Pons (tissue), 1 donor: ENCODE measurements at places on chromosomes 5 and 9.

DNA sequence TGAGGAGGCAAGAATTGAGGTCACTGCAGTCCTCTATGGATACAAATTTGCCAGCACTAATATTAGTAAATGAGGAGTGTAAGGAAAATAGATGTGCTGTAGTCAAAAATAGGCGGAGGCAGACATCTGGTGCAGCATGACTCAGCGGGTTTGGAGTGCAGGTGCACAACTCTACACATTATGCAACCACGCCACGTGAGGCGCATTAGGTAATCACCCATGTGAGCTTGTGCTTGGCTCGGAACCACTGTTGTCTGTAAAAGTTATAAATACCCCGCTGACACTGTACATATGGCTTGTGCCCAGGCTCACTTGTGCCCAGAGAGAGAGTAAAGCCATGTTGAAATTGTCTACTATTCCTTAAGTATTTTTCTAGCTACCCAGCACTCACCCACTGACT, 623.5 kb upstream of the NUDT12 start:
- DNase-seq = no peak

- DNase-seq = no peak
Observed at GRCh38 chr5:16135003-16135402, 44.6 kb downstream of the MARCHF11 start.

GRCh38 chr9:101465326-101465915, 29.8 kb upstream of the ALDOB start:
- peak; percentile 90 for DNase-seq

DNA sequence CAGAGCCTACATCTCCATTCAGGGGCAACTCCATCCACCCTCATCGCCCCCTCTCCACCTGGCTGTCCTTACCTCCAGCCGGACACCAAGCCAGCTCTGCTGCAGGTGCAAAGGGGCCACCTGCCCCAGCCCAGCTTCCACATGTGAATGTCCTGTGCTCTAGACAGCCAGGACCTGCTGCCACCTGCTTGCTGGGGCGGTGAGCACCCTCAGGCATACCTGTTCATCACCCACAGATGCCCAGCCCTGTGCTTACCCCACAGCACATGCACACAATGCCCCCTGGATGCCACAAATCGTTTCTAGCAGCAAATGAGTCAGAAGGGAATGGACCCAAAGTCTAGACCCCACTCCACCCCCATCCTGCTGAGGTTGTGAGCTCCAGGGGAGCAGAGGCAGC, 13.3 kb upstream of the NKD2 start:
- no peak for DNase-seq

DNA sequence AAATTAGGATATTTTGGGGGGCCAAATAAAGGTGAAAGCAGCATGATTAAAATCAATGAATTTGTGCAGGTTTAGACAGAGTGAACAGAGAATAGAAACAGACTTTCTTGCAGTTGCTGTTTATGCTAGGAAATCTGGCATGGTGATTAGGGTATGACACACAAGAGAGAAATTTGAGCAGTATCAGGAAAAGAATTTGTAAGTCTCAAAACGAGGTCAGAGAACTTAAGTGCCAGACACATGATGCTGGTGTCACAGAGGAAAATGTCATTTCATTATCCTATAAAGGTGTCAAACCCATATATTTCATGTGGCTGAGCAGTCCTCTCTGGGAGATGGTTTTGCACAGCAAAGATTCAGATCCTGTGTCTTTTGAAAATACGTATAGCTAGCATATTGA, 15.7 kb downstream of the LVRN start:
- no peak for DNase-seq
